LNCaP clone FGC (cell line): ENCODE measurements at places on chromosomes 12 and 14.

DNA sequence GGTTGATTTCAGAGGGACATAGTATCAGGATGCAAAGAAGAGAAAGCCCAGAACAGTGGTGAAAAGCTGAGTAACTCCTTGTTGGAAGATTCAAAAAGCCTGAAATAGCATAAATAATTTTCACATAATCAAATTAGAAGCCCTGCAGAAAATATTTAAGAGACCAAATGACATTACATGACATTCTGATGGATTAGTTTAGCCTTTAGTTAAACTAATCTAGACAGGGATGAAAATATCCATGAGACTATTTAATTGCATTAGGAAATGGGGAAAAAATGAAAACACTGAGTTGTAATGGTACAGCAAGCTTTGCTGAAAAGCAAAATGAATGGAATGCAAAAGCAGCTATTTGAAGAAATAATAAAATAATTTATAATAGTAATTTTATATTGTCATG, 91.8 kb downstream of the KIF21A start:
- no peak for DNase-seq

- DNase-seq, result no peak
Measured at GRCh38 chr12:72313806-72314205, 41.6 kb downstream of the TRHDE start.

- DNase-seq, result no peak
Measured at GRCh38 chr12:130838284-130838950, 633 bp downstream of the STX2 start.

DNA sequence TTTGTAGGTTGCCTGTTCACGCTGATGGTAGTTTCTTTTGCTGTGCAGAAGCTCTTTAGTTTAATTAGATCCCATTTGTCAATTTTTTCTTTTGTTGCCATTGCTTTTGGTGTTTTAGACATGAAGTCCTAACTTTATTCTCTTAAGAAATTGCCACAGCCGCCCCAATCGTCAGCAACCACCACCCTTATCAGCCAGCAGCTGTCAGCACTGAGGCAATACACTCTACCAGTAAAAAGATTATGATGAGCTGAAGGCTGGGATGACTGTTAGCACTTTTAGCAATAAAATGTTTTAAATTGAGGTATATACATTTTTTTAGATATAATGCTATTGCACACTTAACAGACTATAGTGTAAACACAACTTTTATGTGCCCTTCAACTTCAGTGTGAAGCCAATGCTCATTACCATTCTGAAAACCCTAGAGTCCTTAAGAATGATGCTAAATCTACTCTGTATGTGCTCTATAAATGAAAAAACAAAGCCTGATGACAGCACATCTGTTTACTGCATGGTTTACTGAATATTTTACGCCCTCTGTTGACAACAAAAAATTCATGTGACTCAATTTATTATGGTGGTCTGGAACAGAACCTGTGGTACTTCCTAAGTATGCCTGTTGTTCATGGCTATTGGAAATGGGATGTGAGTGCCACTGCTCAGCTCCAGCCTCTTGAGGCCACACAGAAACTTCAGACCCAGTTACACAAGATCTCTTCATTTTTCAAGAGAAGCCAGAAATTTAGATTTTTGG, 197.4 kb downstream of the DUSP6 start:
- no peak for DNase-seq

DNA sequence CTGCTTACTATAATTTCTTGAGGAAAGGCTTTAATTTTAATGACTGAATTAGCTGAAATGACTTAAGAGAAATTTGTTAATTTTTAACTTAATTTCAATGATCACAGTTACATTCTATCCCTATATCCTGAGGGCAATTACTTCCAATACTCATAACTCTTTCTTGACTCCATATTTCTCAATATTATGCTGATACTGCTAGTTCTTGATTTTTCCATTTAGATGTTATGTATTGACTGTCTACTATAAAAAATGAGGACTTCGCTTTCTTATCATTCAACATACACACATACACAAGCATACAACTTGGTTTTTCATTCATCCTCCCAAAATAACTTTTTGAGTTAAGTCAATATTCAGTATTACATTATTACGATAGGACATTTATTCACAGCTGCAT, 176.2 kb downstream of the PHLDA1 start:
- DNase-seq, result no peak

DNA sequence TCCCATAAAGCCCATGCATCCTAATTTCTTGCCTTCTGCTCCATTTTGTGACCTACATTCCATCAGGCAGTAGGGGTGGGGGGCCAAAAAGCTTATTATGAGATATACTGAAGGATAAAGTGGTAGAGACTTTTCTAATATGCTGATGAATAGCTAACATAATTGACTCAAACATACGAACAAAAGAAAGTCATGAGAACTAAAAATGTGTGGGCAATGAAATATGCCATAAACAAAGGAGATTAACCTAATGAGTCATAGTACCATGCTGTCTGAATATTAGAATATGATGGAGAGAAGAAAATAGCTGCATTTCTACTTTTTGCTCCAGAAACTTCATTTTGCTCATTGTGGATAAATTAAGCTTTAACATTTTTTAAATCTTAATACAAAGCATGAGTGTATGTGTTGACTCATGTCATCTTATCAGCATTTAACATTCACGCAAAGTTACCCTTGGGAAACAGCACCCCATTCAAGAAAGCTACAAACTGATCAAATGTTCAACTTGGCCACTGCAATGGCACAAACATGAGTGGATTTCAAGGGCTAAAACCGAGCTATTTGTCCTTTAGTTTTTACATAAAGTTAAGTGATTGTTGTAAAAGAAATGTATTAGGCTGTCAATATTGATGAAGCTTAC, 64.0 kb upstream of the DIO2 start:
- DNase-seq, result no peak

GRCh38 chr12:101909646-101910045, 32.3 kb downstream of the DRAM1 start:
- DNase-seq, result no peak

GRCh38 chr12:18045446-18045992, 44.5 kb downstream of the RERGL start:
- no peak for DNase-seq

- DNase-seq, result no peak
Measured at GRCh38 chr12:81758421-81759189, 545 bp downstream of the PPFIA2 start.

GRCh38 chr14:64149921-64150320, 144.2 kb downstream of the ESR2 start:
- DNase-seq, result no peak

DNA sequence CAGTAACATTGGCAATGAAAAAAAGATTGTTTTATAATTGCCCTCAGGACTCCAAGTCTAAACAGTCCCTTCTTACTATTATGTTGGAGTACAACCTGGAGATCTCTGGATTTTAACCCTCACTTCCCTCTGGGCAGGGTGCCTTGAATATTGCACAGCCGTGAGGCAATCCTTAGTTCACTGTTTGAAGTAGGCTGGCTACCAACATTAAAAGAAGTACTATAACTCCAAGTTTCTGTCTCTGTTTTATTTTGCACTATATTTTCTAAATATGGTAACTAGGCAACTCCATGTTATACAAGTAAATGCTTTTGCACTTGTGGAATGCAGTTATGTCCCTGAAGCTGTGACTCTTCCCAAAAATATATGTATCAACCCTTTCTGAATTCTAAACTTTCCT, 490.7 kb downstream of the EGLN3 start:
- DNase-seq, result no peak

GRCh38 chr14:97185186-97185585, 388.0 kb downstream of the VRK1 start:
- DNase-seq, result no peak

- no peak for DNase-seq
Measured at GRCh38 chr12:31431721-31432240, 105.8 kb upstream of the SINHCAF start.

GRCh38 chr14:38197784-38198335, 9.8 kb upstream of the SSTR1 start:
- DNase-seq, result no peak

DNA sequence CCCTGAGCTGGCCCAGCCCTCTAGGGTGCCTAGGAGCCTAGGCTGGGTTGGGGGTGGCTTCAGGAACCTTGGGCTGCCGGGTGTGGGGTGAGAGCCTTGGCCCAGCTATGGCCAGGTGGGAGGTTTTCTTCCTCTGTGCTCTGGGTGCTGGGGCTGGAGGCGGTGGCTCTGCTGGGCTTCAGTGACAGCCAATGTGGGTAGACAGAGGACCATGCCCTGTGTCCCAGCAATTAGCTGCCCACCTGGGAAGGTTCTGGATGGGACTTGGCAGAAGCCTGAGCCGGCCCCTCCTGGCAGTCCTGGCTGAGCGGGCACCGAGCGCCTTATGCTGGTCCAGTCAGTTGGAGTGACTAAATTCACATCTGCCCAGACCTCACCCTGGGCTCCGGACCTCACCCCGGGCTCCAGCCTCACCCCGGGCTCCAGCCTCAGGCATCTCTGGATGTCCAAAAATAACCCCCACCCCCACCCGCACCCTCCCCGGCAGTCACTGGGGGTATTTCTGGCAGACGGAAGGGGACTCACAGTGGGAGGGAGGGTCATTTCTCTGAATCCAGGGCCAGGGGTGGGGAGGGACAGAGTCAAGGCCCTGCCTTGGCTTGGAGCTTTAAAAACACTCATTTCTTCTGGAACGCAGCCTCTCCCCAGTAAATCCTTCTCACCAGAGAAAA, 46.9 kb downstream of the CYP46A1 start:
- DNase-seq, result no peak

- DNase-seq, result no peak
Measured at GRCh38 chr12:50166799-50167048, 445 bp downstream of the CERS5 start.

DNA sequence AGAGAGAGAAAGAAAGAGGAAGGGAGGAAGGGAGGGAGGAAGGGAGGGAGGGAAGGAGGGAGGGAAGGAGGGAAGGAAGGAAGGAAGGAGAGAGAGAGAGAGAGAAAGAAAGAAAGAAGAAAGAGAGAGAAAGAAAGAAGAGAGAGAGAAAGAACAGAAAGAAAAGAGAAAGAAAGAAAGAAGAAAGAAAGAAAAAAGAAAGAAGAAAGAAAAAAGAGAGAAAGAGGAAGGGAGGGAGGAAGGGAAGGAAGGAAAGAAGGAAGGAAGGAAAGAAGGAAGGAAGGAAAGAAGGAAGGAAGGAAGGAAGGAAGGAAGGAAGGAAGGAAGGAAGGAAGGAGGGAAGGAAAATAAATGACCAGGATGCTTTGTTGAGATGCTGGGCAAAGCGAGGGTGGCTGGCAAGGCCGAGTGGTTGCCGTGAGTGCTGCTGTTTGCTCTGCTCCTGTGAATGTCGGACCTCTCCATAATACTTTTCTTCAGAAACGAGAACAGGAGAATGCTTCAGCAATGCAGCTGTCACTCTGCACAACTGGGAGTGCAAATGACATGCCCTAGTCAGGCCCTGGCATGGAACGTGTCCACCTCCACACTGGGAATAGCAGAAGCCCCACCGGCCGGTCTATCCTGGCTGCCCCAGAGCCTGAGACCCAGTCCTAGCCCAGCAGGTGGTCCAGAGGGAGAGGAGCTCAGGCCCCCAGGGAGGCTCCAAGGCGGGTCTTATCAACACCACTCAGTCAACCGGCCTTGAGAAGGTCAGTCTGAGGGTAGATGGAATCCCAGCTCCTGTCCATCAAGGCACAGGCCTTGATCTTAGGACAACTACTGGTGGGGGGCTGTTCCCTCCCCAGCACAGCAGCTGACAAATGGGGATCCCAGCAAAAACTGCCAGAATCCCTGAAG, 25.1 kb upstream of the EIF5 start:
- no peak for DNase-seq

DNA sequence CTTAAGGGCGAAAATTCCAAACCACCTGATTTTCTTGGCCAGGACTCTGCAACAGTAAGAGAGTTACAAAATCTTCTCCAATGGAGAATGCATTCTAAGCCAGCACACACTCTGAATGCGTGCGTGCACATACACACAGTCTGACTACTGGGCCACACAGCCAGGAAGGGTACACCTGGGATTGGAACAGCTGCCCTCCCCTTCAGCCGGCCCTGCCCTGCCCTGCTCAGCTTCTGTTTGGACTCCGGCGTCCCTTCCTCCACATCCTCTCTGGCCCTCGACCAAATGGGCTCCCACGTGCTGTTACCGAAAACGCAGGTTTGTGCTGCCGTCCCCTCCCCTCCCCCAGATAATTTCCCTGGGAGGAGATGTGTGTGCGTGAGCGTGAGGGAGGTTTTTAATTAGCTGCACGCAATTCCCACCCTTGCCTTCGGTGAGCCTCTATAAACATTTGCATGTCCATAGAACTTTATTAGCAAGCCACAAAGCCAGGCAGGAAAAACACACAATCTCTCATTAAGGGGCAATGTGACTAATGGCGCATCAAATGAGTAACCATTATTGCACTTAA, 43.0 kb downstream of the CCNK start:
- peak; percentile 41 for DNase-seq

DNA sequence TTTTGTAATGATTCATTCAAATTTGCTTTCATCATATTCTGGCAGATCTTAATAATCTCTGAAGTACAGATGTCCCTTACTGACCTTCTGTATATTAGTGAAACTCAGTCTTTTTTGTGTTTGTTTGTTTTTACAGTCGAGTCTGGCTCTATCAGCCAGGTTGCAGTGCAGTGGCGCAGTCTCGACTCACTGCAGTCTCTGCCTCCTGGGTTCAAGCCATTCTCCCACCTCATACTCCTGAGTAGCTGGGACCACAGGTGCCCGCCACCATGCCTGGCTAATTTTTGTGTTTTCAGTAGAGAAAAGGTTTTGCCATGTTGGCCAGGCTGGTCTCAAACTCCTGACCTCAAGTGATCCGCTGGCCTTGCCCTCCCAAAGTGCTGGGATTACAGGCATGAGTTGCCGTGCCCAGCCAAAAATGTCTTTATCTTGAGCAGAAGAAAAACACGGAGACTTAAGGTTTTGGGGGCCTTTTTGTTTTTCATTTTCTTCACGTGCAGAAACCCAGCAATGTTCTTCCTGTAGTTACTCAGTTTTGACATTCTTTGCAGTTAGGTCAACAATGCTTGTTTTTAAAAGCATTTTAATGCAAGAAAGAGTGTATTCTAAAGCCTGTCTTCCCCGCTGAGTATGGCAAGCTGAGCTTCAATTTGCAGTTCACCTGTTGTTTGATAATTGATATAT, 79.5 kb downstream of the FAR2 start:
- no peak for DNase-seq

DNA sequence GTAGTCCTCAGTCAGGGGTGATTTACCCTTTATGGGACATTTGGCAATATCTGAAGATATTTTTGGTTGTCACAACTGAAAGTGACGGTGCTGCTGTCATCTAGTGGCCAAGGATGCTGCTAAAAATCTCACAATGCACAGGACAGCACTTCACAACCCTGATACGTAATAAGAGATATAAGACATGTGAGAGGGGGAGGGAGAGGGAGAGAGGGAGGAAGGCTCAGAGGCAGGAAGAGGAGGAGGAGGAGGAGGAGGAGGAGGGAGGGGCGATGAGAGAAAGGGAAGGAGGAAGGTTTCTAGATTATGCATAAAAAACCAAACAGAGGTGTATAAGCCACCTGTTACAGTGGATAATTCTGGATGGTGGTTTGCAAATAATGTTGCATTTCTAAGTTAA, 14.3 kb downstream of the MYL2 start:
- DNase-seq, result no peak

GRCh38 chr12:121628037-121628436, 1.7 kb downstream of the ORAI1 start:
- no peak for DNase-seq

GRCh38 chr14:55734731-55735130, 154.7 kb downstream of the KTN1 start:
- no peak for DNase-seq

- DNase-seq, result no peak
Measured at GRCh38 chr12:123572391-123572790, 12.0 kb upstream of the TMED2 start.

- peak; percentile 7 for DNase-seq
Measured at GRCh38 chr12:41521872-41522379, 333.8 kb downstream of the PDZRN4 start.
